Aorta (tissue), 5 donors: ENCODE measurements at places on chromosomes 3 and 15. TPM values are rescaled to one million over a fixed set of nuclear protein-coding genes. Genes with fewer than 3 reads are reported as not detected.

DNA sequence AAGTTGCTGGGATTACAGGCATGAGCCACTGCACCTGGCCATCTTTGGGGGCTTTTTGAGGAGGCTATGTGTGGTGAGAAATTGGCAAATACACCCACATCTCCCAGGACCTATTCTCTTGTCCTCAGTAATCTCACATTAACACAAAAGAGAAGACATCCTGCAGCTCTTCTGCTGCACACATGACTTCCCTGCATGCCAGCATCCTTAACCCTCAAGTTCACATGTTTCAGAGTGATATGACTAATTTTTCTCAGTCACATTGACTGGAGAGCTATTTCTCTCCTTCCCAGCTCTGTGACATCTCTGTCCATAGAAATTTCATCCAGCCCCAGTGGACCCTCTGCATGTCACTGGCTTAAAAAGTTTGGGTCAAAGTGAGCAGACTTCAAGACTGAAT, 1.9 kb upstream of the SKIC8 start:
- H3K36me3 ChIP-seq = no peaks in the 10 kb centered on the region
- H3K4me3 ChIP-seq = no peak overlapping the region
- no peaks in the 10 kb centered on the region for H3K4me1 ChIP-seq
- DNase-seq = no peak
- H3K27me3 ChIP-seq = no peaks in the 10 kb centered on the region

GRCh38 chr3:188055388-188055787, 98.6 kb upstream of the LPP start:
- DNase-seq = no peak
- H3K27ac ChIP-seq = no peak overlapping the region
- no peaks in the 10 kb centered on the region for H3K4me1 ChIP-seq
- no peaks in the 10 kb centered on the region for H3K27me3 ChIP-seq

GRCh38 chr3:172519740-172520139, 3.5 kb downstream of the TNFSF10 start:
- no peak overlapping the region for H3K4me3 ChIP-seq
- no peaks in the 10 kb centered on the region for H3K27me3 ChIP-seq
- H3K36me3 ChIP-seq = no peaks in the 10 kb centered on the region
- H3K4me1 ChIP-seq = peaks cover 3% of the 10 kb centered on the region

GRCh38 chr3:49371946-49372345, 13.8 kb upstream of the GPX1 start:
- no peaks in the 10 kb centered on the region for H3K27me3 ChIP-seq
- no peaks in the 10 kb centered on the region for H3K4me1 ChIP-seq
- H3K27ac ChIP-seq = no peak overlapping the region
- H3K36me3 ChIP-seq = no peaks in the 10 kb centered on the region

GRCh38 chr15:75694241-75695182, 18.1 kb downstream of the CSPG4 start:
- no peaks in the 10 kb centered on the region for H3K36me3 ChIP-seq
- no peaks in the 10 kb centered on the region for H3K4me1 ChIP-seq
- H3K27me3 ChIP-seq = no peaks in the 10 kb centered on the region
- peak; percentile 95 for DNase-seq
- H3K4me3 ChIP-seq = no peak overlapping the region
- peak overlapping the region; percentile 96 for H3K27ac ChIP-seq

DNA sequence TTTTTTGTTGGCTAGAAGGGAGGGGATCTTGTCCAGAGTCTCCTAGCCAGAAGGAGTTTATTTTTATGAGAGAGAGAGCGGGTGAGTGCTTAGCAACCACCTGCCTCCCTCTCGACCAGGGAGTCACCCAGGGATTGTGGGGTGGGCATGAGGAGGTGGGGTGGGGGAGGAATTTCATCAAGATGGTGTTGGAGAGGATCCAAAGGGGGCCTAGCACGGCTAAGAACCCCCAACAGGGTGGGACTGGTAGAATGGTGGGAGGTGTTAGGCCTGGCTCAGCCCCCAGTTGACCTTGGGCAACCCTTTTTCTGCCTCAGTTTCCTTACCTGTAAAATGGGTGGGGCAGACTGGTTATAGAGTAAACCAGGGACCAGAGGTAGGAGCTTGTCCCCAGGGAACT, 1.8 kb downstream of the SLC6A6 start:
- DNase-seq = no peak
- H3K27ac ChIP-seq = no peak overlapping the region
- no peaks in the 10 kb centered on the region for H3K4me1 ChIP-seq
- no peaks in the 10 kb centered on the region for H3K27me3 ChIP-seq
- H3K36me3 ChIP-seq = no peaks in the 10 kb centered on the region

ARID3B gene
- 11.7 TPM for total RNA-seq

MRPL47 gene
- total RNA-seq = 23.7 TPM
